Kidney glomerular epithelial cell (primary cell): ENCODE measurements at places on chromosomes 2 and 18.
A peak's percentile ranks its signal among the peaks of the same experiment; 100 is the strongest.

DNA sequence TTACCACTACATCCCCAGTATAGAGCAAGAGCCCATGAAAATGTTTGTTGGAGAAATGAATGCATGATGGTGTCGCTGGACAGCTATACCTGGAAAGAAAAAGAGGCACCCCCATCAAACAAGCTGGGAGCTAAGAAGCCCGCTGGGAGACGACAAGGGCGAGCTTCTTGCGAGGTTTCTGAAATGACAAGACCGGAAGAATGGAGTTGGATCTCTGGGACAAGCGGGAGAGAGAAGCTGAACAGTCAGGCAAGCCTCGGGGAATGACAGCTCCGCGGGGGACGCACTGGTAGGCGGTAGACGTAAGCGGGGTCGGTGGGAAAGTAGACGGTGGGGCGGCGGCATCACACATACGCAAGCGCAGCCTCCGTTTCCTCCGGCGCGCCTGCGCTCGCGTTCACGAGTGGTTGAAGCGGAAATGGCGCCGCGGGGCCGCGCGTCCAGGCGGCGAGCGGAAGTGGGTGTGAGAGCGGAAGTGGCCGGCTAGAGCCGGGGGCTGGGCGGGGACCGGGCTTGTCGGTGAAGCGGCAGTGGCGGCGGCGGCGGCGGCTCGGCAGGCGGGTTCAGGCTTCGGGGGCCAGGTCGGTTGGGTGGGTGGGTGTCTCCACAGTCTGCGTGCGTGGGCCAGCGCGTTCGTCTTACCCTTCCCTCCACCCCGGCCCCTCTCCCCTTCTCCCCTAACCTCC is at the start of gene ARPC2:
TSS of gene ARPC2 (plus strand) at position 516 of the 686 bp plus-strand sequence. CDS start 282 bp downstream, outside the sequence.
- peak; percentile 88 for DNase-seq

GRCh38 chr2:30155202-30155601 is 8.4 kb downstream of the YPEL5 start:
- no peak for DNase-seq

DNA sequence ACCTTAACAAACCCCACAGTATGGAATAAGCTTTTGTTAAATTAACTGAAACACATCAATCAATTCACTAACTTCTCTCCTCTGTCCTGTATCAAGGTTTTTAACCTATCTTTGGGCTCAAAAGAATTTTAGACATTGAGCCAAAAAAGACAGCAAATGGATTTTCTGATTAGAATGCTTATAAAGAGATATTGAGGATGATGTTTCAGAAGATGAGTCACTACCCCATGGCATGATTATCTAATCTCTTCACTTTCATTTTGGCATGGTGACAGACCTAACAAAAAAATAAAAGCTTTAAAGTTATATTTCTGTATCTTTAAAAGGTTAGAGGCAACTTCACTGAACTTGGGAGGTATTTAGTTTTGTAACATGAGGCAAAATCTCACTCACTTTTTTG is 55.5 kb downstream of the SGPP2 start:
- peak; percentile 5 for DNase-seq

DNA sequence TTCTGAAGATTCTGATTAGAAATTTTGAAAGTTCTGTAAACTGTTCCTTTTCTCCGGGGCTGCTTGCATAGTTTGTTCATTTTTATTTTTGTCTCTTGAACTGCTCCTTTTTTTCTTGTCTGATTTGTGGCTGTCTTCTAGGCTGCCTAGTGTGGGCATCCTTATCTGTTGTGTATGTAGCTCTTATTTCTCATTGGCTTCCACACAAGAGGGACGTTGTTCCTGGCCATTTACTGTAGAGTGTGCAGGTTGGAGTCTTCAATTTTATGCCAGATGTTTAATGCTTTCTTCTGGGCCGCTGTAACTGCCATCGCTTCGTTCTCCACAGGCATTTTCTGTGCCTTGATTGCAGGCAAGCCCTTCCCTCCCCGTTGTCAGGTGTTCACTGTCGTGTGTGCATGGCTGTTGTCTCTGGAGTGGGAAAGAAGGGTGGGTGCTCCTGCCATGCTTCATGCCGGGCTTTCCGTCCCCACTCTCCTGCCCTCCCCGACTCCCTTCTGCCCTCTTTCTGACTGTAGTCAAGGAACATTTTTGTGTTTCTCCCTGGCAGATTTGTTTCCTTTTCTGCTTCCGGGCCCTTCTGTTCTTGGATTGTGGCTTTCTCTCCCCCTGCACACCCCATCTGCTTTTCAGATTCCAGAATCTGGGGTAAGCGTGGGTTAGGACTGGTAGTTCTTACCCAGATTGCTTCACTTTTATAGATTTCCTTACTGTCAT is 15.5 kb downstream of the CEP192 start:
- DNase-seq = no peak

GRCh38 chr2:103435010-103435409 is 673.2 kb downstream of the TMEM182 start:
- DNase-seq = no peak

DNA sequence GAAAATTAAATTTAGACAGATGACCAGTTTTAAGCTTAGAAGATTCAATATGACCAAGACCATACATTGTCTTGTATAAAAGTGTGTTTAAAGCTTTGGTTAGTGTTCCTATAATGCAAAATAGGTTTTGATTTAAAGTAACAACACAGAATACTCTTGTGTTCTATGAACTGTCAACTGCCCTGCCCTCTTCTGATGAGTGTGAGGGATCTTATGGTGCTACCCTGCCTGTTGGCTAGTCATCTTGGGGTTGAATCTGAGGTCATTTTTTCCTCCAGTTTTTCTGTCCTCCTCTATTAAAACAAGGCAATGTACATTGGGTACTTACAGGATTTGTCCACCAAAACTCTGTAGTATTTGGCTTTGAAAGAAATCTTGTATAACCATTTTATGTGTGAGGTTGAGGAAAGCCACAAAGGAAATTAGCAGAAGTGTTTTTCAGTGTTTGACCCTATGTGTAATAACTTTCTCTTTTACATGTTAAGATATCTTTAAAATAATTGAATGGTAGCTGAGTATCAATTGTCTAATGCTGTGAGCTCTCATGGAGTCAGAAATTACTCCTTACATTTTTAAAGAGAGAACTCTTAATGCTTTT is 129.1 kb downstream of the SPTBN1 start:
- no peak for DNase-seq
